ENCODE measurements at places on chromosomes 1 and 21. TPM values are rescaled to one million over a fixed set of nuclear protein-coding genes. Genes with fewer than 3 reads are reported as not detected.

The SH2D2A gene
- 0.20 TPM for total RNA-seq

The MEX3A gene
- total RNA-seq, result 6.5 TPM

The CASZ1 gene
- 0.99 TPM for total RNA-seq

The C4BPB gene
- total RNA-seq, result not detected

The UQCRHL gene
- total RNA-seq, result 4.7 TPM

The KCNH1 gene
- total RNA-seq, result not detected

The TSPEAR gene
- not detected for total RNA-seq

The NBPF3 gene
- total RNA-seq, result 3.0 TPM

The CAMK1G gene
- not detected for total RNA-seq

The RIMS3 gene
- 0.20 TPM for total RNA-seq

The NGF gene
- not detected for total RNA-seq

The FCN3 gene
- total RNA-seq, result not detected

The CHD5 gene
- total RNA-seq, result 0.04 TPM

The CERS2 gene
- 87.4 TPM for total RNA-seq

The RGL1 gene
- 40.8 TPM for total RNA-seq

The TEDDM1 gene
- not detected for total RNA-seq

The PDE9A gene
- not detected for total RNA-seq

The HAO2 gene
- total RNA-seq, result not detected

The MYOG gene
- not detected for total RNA-seq

The RXFP4 gene
- 0.14 TPM for total RNA-seq

The HES4 gene
- total RNA-seq, result 17.8 TPM

The USH2A gene
- not detected for total RNA-seq

The CD1B gene
- total RNA-seq, result not detected

The TNFRSF1B gene
- 21.1 TPM for total RNA-seq

The INAVA gene
- not detected for total RNA-seq

The TTC22 gene
- not detected for total RNA-seq

The SERTAD4 gene
- 1.5 TPM for total RNA-seq

The SV2A gene
- total RNA-seq, result 6.3 TPM

The CFAP107 gene
- total RNA-seq, result not detected

The TTC24 gene
- total RNA-seq, result not detected

The PLA2G2A gene
- total RNA-seq, result not detected

The ZNF683 gene
- not detected for total RNA-seq

The CD53 gene
- not detected for total RNA-seq

The NBPF11 gene
- 3.5 TPM for total RNA-seq

The ANXA9 gene
- not detected for total RNA-seq

The NHLH1 gene
- under 0.01 TPM for total RNA-seq

The SWT1 gene
- total RNA-seq, result 4.9 TPM

The MYOC gene
- total RNA-seq, result not detected

The DTL gene
- total RNA-seq, result 24.5 TPM

The KRTAP21-2 gene
- not detected for total RNA-seq

The DMRTA2 gene
- total RNA-seq, result not detected

The ZNF593OS gene
- not detected for total RNA-seq

The CYP4B1 gene
- not detected for total RNA-seq

The GOLT1A gene
- not detected for total RNA-seq

The FALEC gene
- total RNA-seq, result 0.20 TPM

The PODN gene
- 0.60 TPM for total RNA-seq

The NPHS2 gene
- total RNA-seq, result not detected

The ANKRD65 gene
- 0.07 TPM for total RNA-seq

The SNX27 gene
- total RNA-seq, result 25.2 TPM

The NLRP3 gene
- not detected for total RNA-seq

The TNNI3K gene
- total RNA-seq, result not detected

The BTG2 gene
- total RNA-seq, result 51.9 TPM

The NR1I3 gene
- total RNA-seq, result not detected

The CHI3L2 gene
- not detected for total RNA-seq

The BNIPL gene
- total RNA-seq, result 0.07 TPM

The SRRM1 gene
- total RNA-seq, result 24.5 TPM

All from pulmonary artery endothelial cell (primary cell).